Lung microvascular endothelial cell (primary cell): ENCODE measurements at places on chromosomes 12 and 14. TPM values are rescaled to one million over a fixed set of nuclear protein-coding genes. Genes with fewer than 3 reads are reported as not detected.

Gene GDF3
- total RNA-seq: 0.79 and 0.87 TPM in 2 replicates

Gene IL31
- total RNA-seq: not detected in 2 replicates

Gene FZD10
- 0.87 and 0.99 TPM in 2 replicates for total RNA-seq

Gene UBE3B
- 20.5 and 28.0 TPM in 2 replicates for total RNA-seq

Gene SLC5A8
- under 0.01 TPM in 1 of 2 replicates, not detected in the other for total RNA-seq

Gene ZNF740
- 9.6 and 12.1 TPM in 2 replicates for total RNA-seq

Gene MFAP5
- total RNA-seq: not detected in 2 replicates

Gene PTGDR
- not detected in 2 replicates for total RNA-seq

Gene HOXC11
- total RNA-seq: not detected in 2 replicates

Gene PTPRO
- total RNA-seq: not detected in 2 replicates

Gene FOXA1
- total RNA-seq: not detected in 2 replicates

Gene C3AR1
- total RNA-seq: 0.22 TPM in 1 of 2 replicates, not detected in the other

Gene PLEKHG7
- not detected in 2 replicates for total RNA-seq

Gene TCHP
- 4.6 and 5.8 TPM in 2 replicates for total RNA-seq

Gene HOXC6
- total RNA-seq: not detected in 2 replicates

Gene ARHGAP9
- total RNA-seq: under 0.01 TPM in 1 of 2 replicates, not detected in the other

Gene PLA2G1B
- not detected in 2 replicates for total RNA-seq

Gene TSHR
- not detected in 2 replicates for total RNA-seq

Gene P2RX2
- total RNA-seq: not detected in 2 replicates

Gene RERG
- not detected in 2 replicates for total RNA-seq

Gene ITPK1
- 8.7 and 15.7 TPM in 2 replicates for total RNA-seq

Gene SYNJ2BP
- 13.9 and 18.7 TPM in 2 replicates for total RNA-seq

Gene VPS29
- 42.9 and 47.2 TPM in 2 replicates for total RNA-seq

Gene RPAP3
- 5.8 and 5.9 TPM in 2 replicates for total RNA-seq

Gene TMPRSS12
- not detected in 2 replicates for total RNA-seq

Gene RND1
- 1.4 and 3.5 TPM in 2 replicates for total RNA-seq

Gene NEUROD4
- total RNA-seq: not detected in 2 replicates

Gene IKZF4
- 0.20 and 0.22 TPM in 2 replicates for total RNA-seq

Gene CELA1
- total RNA-seq: not detected in 2 replicates

Gene POLR3B
- 5.7 and 6.5 TPM in 2 replicates for total RNA-seq

Gene SMARCD1
- total RNA-seq: 41.6 and 41.9 TPM in 2 replicates

Gene PRR4
- total RNA-seq: 0.22 and 0.40 TPM in 2 replicates

Gene GPATCH2L
- 25.5 and 32.3 TPM in 2 replicates for total RNA-seq

Gene SCN8A
- under 0.01 and 0.44 TPM in 2 replicates for total RNA-seq

Gene HOXC10
- not detected in 2 replicates for total RNA-seq

Gene CCDC38
- not detected in 2 replicates for total RNA-seq

Gene LMNTD1
- under 0.01 TPM in 1 of 2 replicates, not detected in the other for total RNA-seq

Gene TPH2
- not detected in 2 replicates for total RNA-seq

Gene HECTD1
- 217 and 301 TPM in 2 replicates for total RNA-seq

Gene SSPN
- total RNA-seq: 0.22 and 0.40 TPM in 2 replicates

Gene APOF
- total RNA-seq: not detected in 2 replicates

Gene PLEKHD1
- under 0.01 TPM in 1 of 2 replicates, not detected in the other for total RNA-seq
